ENCODE measurements at places on chromosomes 13 and 19.
A peak's percentile ranks its signal among the peaks of the same experiment; 100 is the strongest.

- no peak for DNase-seq
Measured at GRCh38 chr19:6415591-6416190, 8.9 kb downstream of the KHSRP start.

- DNase-seq = no peak
Measured at GRCh38 chr19:41753159-41753558, 2.2 kb upstream of the CEACAM6 start.

GRCh38 chr19:11041966-11042627 lies 47.2 kb upstream of the LDLR start:
- DNase-seq = peak; percentile 40

DNA sequence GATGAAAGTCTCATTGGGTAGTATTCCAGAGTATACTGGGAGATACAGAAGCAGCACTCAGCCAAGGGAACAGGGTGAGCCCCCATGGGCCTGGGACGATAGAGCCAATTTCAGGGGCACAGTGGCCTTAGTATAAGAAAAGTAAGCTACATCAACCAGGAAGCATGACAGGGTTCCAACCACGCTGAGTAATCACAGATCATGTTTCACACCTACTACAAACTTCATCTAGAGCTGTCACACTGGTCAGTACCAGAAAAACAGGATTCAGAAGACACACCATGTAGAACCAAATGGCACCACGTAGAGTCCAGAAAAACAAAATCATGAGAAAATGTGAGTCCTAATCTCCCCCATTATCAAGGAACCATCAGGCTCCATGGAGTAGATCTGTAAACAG lies 1292.4 kb upstream of the MIR17HG start:
- peak; percentile 63 for DNase-seq

GRCh38 chr13:50033725-50034124 lies 18.5 kb downstream of the KCNRG start:
- DNase-seq = no peak

GRCh38 chr13:113804017-113804702 lies 45.1 kb downstream of the TMEM255B start:
- no peak for DNase-seq

DNA sequence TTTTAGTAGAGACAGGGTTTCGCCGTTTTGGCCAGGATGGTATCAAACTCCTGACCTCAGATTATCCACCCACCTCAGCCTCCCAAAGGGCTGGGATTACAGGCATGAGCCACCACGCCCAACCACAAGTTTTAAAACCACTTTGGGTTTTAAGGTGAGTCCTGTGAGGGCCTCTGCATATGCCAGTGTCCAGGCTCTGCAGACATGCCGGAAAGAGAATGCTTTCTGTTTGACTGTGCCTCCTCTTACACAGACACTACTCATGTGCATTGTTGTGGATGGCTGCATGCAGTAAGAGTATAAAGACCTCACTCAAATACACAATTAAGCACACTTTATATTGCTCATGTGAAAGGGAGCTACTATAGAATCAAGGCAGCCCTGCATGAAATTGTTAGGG lies 20.8 kb upstream of the SLC25A30 start:
- DNase-seq = no peak

GRCh38 chr13:94966422-94966955 lies 254.1 kb upstream of the SOX21 start:
- DNase-seq = no peak

DNA sequence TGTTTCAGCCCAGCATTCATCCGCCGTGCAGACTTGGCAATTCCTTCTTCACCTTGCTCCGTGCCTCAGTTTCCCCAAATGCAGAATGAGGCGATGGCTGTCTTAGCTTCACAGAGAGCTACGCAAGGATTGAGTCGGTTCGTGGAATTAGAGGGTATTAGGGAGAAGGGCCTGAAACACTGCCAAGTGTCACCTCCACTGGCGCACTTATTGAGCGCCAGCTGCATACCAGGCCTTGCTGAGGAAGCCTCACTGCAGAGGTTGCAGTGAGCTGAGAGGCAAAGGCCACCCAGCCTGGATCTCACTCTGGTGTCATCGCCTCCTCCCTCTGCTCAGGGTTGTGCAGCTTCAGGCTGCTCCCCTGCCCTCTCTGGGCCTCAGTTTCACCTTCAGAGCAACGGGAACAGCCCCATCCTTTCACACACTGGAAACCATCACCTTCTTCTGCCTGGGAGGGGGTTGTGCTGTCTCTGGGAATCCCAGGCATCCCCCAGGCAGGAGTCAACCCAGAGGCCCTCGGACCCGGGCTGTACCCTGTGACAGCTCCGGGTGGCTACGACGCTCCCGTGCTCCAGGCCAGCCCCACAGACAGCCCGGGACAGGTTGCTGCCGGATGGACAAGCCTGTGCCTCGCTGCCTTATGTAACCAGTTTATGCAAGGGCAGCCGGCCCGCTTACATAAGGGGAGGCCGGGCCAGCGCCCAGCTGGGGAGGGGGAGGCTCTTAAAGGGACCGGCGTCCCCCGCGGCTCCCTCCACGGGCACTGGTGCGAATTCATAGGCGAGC lies 31.9 kb downstream of the NFIC start:
- no peak for DNase-seq

DNA sequence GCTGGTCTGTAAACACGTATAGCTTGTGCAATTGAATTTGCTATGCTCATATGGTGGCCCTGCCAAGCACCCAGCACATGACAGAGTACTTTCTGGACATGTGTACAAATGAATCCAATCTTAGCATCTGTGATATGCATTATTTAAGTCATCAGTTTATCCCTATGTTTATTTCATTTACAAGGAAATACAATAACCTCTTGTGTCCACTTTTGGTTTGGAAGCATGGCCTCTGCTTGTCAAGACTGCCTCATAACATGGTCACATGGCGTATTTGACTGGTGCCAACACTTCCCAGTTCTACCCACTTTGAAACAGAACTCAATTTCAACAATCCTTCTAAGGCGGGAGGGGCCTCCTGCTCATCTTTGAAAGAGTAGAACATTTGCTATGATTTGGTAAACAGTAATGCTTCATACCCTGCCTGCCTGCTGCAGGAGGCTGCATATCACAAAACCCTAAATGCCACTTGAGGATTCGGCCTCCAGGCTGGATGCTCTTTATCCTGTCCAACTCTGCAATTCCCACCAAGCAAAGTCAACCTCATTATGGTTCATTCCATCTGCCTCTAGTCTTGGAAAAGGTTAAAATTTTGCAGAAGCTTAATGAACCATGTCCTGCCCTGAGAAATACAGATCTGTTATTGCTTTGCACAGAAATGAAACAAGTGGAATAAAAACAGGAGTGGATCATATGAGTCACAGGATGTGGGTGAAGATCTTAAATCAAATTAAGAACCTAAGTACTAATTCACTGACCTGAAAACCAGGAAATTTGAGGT lies 151.3 kb downstream of the CYSLTR2 start:
- no peak for DNase-seq

- DNase-seq = no peak
Measured at GRCh38 chr19:55116232-55116858, 1.1 kb downstream of the PPP1R12C start.

DNA sequence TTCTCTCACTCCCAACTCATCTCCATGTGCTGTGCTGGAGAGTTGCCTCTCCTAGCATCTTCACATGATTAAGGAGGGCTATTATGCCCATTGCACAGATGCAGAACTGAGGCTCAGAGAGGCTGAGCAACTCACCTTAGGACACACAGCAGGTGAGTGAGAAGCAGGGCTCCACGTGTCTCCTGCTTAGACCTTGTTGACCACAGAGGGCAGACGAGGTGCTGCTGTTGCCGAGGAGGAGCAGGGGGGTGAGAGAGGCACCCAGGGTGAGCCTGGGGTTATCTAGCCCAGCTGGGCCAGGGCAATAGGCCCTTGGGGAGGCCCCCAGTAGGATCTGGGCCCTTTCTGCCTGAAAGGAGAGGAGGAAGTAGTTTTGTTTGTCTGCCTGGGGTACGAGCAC lies 2.4 kb upstream of the HSH2D start:
- no peak for DNase-seq
